ENCODE measurements at places on chromosomes 7 and 10.

GRCh38 chr10:29969255-29970011 is 90.0 kb downstream of the JCAD start:
- DNase-seq: no peak

GRCh38 chr7:98630149-98630548 is 13.1 kb downstream of the NPTX2 start:
- DNase-seq: no peak

GRCh38 chr7:17668122-17668521 is 272.2 kb downstream of the SNX13 start:
- DNase-seq: no peak

- DNase-seq: no peak
Measured at GRCh38 chr7:51243631-51244030, 73.0 kb downstream of the COBL start.

GRCh38 chr7:24885305-24885704 is 94.7 kb downstream of the OSBPL3 start:
- no peak for DNase-seq

DNA sequence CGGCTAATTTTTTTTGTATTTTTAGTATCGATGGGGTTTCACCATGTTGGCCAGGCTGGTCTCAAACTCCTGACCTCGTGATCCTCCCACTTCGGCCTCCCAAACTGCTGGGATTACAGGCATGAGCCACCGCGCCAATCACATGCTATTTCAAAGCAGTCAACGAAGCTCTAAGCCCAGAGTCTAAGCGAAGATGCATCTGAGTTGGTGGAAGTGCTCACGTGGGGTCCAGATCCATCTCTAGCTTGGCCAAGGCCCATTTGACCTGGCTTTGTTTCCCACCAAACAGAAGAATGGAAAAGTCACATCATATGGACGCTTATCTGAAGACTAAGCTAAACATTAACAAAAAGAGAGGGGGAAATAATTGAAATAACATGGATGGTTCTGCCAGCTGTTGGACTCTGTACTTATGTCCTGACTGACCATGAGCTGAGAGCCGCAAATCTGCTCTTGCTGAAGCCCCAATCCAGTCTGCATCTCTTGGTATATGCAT is 3.8 kb upstream of the GTF2I start:
- DNase-seq: no peak

DNA sequence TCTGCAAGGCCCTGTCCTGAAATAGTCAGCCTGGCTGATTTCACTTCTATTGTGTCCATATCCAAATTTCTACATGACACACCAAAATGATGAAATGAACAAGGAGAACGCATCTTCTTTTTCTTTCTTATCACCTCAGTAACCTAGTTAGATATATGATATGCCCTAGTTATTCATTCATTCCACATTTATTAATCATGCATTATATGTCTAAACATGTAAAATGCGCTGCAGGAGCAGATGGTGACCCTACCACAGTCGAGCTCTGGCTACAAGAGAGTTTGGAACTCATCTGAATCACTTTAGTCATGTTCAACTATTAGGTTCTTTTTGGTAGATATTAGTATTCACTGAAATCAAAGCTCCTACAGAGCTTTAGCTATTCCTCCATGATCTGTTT is 31.8 kb upstream of the VPS41 start:
- DNase-seq: no peak

DNA sequence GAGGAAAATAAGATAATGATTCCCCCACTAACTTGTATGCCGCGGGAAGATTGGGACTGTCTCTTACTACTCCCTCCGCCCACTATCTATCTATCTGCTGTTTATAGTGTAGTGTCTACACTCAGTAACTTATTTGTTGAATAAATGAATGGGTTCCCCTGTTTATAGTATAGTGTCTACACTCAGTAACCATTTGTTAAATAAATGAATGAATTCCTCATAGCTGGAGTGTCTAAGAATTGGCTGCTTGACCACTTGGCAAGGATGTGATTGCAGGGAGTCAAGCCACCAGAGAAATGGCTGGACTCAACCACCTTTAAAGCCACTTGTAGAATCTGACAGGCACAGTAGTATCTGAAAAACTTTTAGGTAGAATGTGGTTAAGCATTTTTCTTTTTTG is 147.1 kb downstream of the TRIL start:
- no peak for DNase-seq

GRCh38 chr7:111012799-111013675 is 77.9 kb upstream of the LRRN3 start:
- DNase-seq: no peak

GRCh38 chr10:130459851-130460490 is 323.8 kb downstream of the GLRX3 start:
- no peak for DNase-seq

DNA sequence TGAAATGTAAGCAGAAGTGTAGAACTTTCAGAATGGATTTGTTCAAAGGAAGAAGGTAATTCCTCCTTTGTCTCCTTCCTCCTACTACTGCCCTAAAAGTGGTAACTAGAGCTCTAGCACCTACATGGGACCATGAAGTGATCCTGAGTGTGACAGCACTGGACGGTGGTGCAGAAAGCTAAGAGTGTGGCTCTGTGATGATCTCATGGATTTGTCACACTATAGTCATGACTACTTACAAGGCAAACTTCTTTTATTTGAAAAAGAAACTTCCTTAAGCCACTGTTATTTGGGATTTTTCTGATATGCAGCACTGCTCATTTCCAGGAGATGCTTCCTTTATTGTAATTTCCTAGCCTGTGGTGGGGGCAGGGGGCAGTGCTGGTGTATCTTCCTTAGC is 5.8 kb upstream of the FHIP2A start:
- DNase-seq: no peak

- no peak for DNase-seq
Measured at GRCh38 chr10:107577221-107577620, 412.7 kb upstream of the SORCS1 start.

DNA sequence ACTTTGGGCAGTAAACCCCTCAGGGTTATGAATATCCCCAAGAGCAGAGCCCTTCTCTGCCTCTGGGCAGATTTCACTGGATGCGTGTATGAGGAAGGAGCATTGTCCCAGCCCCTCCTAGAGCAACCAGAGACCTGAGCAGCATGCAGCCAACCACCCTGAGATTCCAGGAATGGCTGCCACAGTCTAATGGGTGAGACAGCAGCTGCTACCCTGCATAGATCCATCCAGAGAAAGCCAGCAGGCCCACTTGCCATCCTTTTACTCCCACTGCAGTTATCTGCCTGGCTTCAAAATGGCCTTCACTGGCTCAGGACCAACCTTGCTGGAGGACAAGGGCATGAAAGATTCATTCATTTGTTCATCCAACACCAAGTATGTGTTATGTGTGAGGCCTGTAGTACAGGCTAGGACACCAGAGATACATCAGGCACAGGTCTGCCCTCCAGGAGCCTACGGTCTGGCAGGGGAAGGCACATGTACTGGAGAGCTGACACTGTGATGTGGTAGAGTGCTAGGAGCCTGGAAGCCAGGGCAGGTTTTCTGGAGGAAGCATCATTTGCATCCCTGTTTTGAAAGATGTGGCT is 26.2 kb upstream of the C10orf105 start:
- no peak for DNase-seq

DNA sequence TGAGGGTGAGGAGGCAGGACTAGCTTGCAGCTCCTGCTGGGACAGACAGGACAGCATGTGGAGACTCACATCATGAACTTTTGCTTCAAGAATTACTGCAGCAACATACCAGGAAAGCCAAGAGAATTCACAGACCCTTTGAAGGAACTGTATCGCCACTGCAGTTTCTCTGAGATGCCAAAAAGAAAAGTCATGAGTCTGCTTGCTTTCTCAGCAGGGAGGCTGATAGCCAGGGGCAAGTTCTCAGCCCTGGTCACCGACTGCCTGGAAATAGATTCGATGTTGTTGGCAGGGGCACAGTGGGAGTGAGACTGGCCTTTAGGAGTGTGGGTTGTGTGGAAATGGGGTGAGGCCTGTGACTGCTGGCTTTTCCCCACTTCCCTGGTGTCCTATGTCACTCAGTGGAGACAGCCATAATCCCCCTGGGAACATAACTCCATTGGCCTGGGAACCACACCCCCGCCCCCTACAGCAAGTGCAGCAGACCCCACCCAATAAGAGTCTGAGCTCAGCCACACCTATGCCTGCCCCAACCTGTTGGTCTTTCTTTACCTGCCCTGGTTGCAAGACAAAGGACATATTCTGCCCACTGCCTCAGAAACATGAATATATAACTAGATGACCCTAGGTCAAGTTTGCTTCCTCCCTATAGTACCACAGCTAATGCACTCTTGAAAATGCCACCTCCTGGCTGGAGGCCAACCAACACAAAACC is 1.6 kb upstream of the SAMD9 start:
- no peak for DNase-seq

GRCh38 chr10:8037199-8037801 is 17.2 kb upstream of the GATA3 start:
- DNase-seq: no peak

GRCh38 chr7:152893801-152894294 is 134.3 kb downstream of the ACTR3B start:
- no peak for DNase-seq

GRCh38 chr10:124087672-124088634 is 5.4 kb downstream of the CHST15 start:
- DNase-seq: no peak

GRCh38 chr10:129075508-129075907 is 391.5 kb upstream of the MGMT start:
- DNase-seq: no peak

GRCh38 chr10:73167458-73167782 is 388 bp downstream of the ECD start:
- no peak for DNase-seq

GRCh38 chr7:36070230-36070629 is 82.8 kb upstream of the EEPD1 start:
- no peak for DNase-seq

- DNase-seq: no peak
Measured at GRCh38 chr10:11557513-11557912, 53.9 kb downstream of the USP6NL start.

DNA sequence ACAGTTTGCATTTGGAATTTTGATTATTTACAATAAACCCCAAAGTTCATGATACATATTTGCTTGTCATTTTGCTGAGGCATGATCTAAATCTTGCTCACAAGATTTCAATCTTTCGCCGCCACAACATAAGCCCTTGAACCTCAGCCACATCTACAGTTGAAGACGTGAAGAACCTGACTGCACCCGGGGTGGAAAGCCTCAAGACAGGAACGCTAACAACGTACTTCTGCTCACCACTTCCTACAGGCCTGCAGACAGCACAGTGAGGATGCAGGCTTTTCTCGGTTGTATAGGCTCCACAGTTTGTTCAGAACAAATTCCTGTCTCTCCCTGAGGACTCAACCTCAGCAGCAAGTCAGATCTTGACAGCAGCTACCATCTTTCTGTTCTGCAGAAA is 393.8 kb upstream of the PRKCQ start:
- no peak for DNase-seq

DNA sequence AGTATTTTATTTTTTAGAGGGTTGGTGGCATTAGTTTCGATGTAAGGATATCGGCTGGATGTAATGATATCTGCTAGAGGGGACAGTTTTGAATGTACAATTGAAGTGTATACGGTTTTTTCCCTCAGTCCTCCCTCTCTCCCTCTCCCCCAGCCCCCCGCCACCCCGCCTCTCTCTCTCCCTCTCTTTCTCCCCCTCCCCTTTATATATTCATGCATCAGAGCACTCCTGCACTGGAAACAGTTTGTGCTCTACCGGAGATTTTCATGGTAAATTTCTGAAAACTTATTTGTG is 1.6 kb downstream of the GLCCI1 start:
- DNase-seq: no peak

DNA sequence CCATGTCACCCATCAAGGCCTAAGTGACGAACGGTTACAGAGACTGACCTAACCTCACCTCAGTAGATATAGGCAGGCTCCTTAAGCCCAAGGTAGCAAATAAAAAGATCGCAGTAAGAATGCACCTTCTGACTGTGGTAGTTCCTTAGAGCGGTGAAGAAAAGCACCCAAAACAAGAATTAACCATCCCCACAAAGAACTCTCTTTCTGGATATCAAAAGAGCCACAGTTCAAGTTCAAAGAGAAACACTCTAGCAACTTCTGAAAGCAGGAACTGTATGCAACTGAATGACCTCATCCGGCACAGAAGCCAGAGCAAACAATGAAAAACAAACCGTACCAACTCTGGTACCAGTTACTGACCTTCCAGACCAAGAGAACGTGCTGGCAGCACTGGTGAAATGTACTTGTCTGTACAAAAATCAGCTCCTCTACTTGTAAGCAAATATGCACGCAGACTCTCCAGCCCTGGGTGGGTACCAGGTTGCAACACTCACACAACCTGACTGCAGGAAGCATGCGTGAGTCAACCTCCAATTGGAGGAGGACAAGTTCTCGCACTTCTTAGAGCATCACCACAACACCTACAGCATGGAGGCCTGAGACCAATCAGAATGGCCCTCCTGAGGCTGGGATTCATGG is 202.7 kb downstream of the FAM107B start:
- no peak for DNase-seq

DNA sequence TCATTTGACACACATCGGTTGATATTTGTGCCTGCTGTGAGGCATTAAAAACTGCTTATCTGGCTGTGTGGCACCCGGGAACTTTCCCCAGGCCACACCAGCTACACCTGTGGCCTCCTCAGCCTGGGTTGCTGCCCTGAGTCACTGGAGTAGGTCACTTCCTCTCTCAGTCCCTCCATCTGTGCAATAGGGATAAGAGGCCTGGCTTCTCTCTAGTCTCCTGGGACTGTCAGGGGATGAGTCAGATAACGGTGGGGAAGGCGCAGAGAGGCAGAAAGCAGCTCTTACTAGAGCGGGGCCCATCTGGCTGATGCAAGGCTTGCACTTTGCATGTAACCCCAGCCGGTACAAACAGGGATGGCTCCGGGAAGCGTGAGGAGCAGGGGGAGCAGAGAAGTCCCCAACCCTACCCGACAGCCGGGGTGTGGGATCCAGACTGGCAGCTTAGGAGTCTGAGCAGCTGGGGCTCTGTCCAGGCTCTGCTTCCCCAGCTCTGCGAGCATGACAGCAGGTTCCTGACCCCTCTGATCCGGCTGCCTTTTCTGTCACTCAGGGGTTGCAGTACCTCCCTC is 34.0 kb downstream of the DNAJB12 start:
- DNase-seq: no peak

GRCh38 chr7:111560773-111561653 is 1.3 kb downstream of the IMMP2L start:
- DNase-seq: no peak

- no peak for DNase-seq
Measured at GRCh38 chr10:131689016-131689415, 211.8 kb upstream of the PPP2R2D start.

- no peak for DNase-seq
Measured at GRCh38 chr7:17299483-17299991, 1.1 kb downstream of the AHR start.

Data from stimulated activated CD8-positive, alpha-beta memory T cell treated with anti-CD3 and anti-CD28 coated beads, Interleukin-4, amount 100 ng/mL, for 1 hour (primary cell).